ENCODE measurements at places on chromosomes 13 and 19.

- DNase-seq, result no peak
Measured at GRCh38 chr13:93004919-93005318, 221.7 kb upstream of the GPC6 start.

GRCh38 chr19:18503971-18504885 lies 17.6 kb downstream of the ELL start:
- DNase-seq, result no peak

GRCh38 chr19:33263325-33264023 lies 37.8 kb upstream of the SLC7A10 start:
- DNase-seq, result no peak

- DNase-seq, result no peak
Measured at GRCh38 chr19:37635076-37636056, 19.9 kb downstream of the ZFP30 start.

DNA sequence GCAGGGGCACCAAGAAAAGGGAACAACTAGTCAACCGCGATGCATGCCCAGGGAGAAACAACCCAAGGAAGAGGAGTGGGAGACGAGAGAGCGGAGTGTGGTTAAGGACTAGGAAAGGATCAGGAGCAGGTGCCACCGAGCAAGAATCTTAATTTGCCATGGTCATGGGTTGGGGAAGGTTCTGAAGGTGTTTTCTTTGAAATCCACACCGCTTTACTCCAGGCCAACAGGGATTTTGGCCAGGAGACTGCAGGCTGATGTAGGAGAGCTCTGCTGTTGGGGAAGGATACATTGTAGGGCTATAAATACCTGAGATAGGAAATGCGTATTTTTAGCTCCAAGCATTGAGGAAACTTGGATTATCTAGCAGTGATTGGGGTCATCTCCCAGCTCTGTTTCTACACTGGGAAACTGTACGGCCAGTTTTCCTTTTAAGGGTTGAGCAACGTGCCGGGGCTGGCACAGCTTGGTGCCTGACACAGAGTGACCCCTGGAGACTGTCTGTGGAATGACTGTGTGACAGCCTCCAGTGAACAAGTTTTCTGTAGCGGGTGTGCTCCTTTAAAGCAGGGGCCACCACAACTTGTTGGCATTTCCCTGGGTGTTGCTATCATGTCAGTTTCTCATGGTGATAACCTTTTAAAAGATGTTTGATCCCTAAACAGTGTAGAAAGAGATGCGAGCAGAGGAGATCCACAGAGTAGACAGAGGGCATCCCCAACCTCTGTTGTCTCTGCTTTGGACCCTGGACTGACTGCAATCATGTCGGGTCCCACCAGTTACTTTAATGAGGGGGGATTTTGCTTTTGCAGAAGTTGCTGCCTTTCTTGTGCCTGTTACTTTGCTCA lies 34.3 kb downstream of the ZNF536 start:
- no peak for DNase-seq

GRCh38 chr19:41821003-41821735 lies 23.3 kb downstream of the LYPD4 start:
- peak; percentile 48 for DNase-seq

GRCh38 chr13:25874064-25874737 lies 177.6 kb downstream of the SHISA2 start:
- no peak for DNase-seq

GRCh38 chr13:25116044-25116443 lies 20.1 kb downstream of the PABPC3 start:
- no peak for DNase-seq

DNA sequence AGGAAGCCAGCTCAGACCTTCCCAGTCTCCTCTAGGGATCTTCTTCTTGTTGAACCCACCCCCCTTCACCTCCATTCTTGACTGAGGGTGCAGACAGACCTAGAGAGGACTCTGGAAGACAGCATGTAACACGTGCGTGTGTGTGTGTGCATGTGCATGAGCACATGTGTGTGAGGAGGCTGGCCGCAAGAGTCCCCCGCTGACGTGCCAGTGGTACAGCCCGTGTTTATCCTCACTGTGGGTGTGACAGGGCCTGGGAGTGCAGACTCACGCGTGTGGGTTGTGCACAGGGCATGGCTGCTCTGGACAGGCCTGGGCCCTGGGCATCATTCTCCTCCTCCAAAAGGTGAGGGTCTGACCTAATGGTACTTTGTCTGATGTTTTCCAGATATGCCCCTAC lies 26.3 kb downstream of the LYL1 start:
- DNase-seq, result no peak

- no peak for DNase-seq
Measured at GRCh38 chr13:24162604-24163003, 2.1 kb downstream of the SPATA13 start.

DNA sequence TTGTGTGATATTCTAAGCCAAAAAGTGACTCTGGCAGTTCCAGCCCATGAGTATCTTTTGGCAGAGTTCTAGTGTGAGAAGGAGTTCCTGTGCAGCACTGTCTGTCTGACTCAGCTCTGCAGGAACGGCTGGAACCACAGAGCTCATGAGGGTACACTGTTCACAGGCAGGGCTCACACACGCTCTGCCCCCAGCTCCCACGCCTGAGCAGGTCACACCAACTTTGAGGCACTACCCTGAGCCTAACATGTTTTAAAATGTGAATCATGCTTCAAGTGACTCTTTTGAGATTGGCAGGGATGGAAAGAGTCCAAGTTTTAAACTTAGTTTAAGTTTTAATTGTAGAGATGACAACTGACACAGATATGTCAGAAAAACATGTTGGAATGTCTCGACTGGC lies 1203.3 kb downstream of the UQCRFS1 start:
- DNase-seq, result no peak

Measured in CD4-positive, alpha-beta T cell treated with Interleukin-6 at 100 ng/mL for 8 hours (primary cell).